Activated naive CD8-positive, alpha-beta T cell treated with anti-CD3 and anti-CD28 coated beads, Interleukin-2, amount 50 U/mL, for 24 hours (primary cell): ENCODE measurements at places on chromosomes 3 and 15.

- DNase-seq = no peak
Measured at GRCh38 chr15:69574506-69574905, 121.9 kb downstream of the RPLP1 start.

DNA sequence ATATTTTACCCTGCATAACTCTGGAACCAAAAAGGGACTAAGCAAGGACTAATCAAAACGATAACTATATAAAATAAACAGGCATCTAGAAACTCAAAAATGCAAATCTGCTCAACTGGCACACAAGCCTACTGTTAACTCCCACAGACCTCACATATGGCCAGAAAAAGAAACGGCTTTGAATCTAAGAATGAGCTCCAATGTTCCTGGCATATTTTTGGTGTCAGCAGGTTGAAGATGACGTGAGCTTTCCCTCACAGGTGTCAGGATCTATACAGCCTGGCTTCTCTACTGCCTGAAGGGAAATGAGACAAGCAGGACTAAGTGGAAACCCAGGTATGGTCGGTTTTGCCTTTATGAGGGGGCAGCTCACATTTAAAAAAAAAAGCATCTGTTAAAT is 120.1 kb upstream of the SPATA12 start:
- no peak for DNase-seq

DNA sequence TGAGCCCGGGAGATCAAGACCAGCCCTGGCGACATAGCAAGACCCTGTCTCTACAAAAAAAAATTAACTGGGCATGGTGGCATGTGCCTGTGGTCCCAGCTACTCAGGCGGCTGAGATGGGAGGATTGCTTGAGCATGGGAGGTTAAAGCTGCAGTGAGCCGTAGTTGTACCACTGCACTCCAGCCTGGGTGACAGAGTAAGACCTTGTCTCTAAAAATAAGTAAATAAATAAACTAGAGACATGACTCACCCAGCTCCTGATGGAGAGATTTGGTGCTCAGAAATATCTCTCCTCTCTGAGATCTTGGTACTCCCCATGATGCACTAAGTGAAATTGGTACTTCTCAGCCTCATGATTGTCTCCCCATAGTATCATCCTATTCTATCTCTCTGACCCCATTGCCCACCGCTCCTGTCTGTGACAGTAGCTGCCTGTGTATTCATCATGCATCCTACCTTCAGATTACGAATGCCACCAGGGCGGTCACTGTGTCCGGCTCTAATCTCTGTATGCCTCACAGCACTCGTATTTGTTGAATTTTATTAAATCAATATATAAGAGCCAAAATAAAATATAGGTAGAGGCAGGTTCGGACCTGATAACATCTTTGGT is 50.9 kb downstream of the ABHD2 start:
- DNase-seq = no peak

GRCh38 chr3:8324747-8325146 is 176.9 kb upstream of the LMCD1 start:
- peak; percentile 40 for DNase-seq

GRCh38 chr15:74799255-74799855 is 13.3 kb upstream of the LMAN1L start:
- peak; percentile 41 for DNase-seq
